ENCODE measurements at places on chromosomes 2 and 18.

- peak; percentile 70 for DNase-seq
Observed at GRCh38 chr2:70116936-70117552, 29.8 kb downstream of the PCBP1 start.

DNA sequence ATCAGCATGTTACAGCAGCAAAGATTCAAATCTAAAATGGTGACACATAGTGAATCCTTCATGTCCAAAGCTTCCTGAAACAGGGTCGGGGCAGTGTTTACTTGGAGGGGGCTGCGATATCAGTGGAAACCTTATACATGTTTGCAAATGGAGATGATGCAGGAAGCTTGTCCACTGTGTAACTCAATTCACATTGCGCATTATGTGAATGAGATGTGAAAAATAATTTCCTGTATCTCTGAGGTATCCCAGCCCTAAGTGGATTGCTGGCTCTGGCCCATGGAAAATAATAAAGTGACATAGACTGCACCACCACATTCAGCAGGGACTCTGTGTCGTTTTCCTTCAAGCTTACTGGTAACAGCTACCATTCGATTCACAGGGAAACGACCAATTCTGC is 505.5 kb downstream of the GALR1 start:
- no peak for DNase-seq

DNA sequence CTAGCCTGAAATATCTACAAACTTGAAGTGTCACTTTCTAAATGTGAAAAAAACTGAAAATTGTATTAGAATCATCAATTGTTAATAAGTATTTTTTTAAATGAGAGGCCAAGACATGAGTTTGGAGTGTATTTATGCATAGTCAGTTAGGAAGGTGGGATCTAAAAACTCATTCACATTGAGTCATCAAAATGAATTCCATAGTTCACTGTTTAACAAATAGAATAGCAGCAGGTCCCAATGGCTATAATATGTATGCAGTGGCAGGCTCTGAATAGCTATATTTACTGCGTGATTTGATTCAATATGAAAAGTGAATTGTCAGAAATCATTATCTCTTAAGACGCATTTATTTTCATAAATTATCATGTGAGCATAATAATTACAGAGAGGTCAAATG is 256.1 kb downstream of the ZNF385B start:
- no peak for DNase-seq

DNA sequence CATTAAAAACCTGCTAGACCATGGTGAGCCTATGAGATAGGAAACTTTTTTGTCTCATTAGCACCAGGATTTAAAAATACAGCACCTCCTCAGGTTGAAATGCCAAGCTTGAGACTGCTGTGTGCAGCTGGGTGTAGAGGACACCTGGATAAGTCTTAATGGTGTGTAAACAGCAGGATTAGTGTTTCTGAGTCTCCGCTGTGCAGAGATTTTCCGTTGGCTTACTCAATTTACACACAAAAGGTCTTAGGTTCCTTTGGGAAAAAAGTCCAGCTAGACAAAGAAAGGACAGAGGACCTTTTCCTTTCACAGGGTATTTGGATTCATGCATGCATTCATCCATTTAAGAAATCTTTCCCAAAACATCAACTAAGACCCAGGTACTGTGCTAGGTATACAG is 168.1 kb downstream of the NRXN1 start:
- no peak for DNase-seq

GRCh38 chr2:132615329-132616085 is 54.5 kb downstream of the LYPD1 start:
- no peak for DNase-seq
